ENCODE measurements at places on chromosomes 7 and 10.

- no peak for DNase-seq
Measured at GRCh38 chr10:121800146-121800545, 127.7 kb downstream of the ATE1 start.

- DNase-seq: no peak
Measured at GRCh38 chr10:15821046-15821683, 39.1 kb downstream of the MINDY3 start.

DNA sequence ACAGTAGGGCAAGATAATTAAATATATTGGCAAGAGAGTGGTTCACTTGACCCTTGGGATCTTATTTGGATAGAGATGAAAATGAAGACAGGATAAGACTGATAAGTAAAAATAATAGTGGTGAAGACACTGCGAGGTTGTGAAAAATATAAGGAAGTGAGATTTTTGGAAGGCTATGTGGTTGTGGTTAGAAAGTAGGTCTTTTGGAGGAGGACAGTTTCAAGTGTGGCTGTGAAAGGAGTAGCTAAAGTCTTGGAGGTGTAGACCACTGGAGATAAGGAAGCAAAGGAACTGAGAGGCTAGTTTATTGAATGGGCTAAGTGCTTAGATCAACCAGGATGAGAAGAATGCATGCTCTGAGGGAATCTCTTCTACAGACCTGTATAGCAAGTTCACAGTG, 11.2 kb downstream of the MIOS start:
- DNase-seq: no peak

DNA sequence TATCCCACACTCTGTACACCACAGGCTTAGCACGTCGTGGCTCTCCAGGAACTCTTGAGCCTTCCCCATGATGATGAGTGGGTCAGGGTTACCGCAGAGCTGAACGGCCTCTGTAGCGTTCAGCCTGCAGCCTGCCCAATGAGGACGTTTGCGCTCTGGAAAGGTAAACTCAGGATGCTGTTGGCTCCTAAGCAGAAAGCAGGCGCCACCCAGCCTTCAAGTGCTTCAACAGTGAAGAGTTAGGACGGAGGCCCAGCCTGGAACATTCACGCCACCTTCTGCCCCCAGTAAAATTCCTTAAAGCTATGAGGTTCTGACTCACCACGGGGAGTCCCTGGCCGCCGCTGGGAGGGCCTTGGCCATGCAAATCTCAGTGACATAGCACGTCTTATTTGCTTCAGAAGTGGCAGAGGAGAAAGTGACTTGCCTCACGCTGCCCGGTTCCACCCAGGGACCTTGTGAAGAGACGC, 161.5 kb upstream of the SH2B2 start:
- DNase-seq: no peak

DNA sequence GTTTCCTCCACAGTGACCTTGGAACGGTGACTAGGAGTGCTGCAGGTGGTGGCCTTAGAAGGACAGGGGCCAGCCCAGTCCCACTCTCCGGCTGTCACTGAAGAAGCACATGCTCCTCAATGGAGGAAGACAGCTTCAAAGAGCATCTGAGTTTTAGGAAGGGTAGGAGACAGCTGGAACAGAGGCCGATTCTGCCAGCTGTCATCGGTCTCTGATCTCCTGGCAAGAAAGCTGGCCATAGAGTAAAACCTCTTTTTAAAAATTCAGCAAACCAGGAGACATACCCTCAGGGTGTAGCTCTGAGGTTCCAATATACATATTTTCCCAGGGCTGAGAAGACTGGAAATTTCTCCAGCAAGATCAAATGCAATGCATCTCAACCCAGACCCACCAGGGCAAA, 55.9 kb downstream of the KCNMA1 start:
- DNase-seq: no peak

DNA sequence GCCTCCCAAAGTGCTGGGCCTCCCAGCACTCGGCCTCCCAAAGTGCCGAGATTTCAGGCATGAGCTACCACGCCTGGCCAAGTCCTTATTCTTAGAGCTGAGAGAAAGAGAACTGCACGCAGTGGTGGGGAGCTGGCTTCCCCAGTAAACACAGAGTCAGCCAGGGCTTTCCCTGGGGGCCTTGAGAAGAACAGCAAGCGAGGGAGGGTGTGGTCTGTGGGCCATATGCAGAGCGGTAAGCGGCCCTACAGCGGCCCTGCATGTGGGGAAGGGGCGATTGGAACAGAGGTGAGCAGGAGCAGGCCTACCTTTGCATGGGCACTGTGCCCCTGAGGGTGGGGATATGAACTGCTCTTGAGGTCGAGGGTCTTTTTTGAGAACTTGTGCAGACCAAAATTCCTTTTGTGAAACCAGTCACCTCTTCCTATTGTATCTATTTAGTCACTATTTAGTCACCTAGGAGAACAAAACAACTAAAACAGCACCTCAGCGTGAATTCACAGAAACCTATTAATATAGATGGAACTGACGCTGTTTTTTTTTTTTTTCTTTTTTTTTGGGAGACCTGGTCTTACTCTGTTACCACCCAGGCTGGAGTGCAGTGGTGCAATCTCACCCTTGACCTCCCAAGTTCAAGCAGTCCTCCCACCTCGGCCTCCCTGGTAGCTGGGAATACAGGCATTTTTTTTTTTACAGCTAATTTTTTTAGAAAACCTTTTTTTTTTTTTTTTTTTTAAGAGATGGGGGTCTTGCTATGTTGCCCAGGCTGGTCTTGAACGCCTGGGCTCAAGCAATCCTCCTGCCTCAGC, 36.9 kb upstream of the SH2D4B start:
- no peak for DNase-seq

- DNase-seq: no peak
Measured at GRCh38 chr7:142901426-142902259, 16.1 kb upstream of the TRPV6 start.

DNA sequence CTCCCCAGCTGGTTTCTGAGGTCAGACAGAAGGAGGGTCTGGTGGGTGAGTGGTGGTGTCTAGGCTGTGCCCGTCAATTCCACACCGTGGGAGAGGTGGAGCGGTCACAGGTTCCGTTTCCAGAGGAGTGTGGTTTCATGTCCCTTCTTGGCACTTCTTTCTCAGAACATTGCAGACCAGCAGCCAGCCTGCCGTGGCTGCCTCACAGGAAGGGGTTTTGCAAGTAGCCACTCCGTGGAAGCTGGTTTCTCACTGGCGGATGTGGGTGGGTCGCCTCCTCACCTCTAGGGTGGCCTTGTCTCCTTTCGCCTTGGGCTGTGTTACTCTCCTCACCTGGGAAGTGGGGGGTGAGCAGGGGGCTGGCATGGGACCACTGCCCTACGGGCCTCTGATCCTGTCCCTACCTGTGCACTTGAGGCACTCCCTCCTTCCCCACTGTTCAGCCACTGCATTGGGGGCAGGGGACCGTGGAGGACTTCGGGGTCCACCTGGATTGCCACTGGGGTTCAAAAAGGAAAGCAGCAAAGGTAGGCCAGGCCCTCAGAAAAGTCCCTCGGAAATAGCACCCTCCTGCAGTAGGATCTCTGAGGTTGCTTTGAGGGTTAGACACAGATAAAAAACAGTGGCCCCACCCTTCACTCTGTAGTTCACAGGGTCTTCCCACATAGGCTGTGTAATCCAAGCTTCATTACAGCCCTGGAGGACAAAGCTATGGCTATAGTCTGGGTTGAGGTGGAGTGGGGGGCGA, 33.9 kb downstream of the TSPAN14 start:
- no peak for DNase-seq

- DNase-seq: no peak
Measured at GRCh38 chr10:72779874-72780273, 87.9 kb downstream of the MCU start.

DNA sequence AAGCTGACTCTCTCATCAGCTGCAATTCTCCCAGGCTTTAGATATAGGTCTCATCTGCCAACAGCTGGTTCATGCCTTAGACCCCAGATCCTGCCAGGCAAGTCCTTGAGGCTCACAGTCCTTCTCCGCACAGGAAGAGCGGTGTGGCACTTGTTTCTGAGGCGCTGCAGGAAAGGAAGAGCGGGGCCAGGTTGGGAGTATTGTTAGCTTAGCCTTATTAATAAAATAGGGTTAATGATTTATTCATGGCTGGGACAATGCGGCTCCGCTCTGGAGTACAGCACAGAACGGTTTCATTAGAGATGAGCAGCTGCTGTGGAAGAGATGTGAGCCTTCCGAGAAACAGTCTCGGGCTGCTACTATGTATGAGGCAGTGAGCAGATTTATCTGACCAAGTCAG, 78.1 kb downstream of the FZD1 start:
- no peak for DNase-seq

GRCh38 chr7:23852135-23852534, 142.1 kb downstream of the STK31 start:
- no peak for DNase-seq

DNA sequence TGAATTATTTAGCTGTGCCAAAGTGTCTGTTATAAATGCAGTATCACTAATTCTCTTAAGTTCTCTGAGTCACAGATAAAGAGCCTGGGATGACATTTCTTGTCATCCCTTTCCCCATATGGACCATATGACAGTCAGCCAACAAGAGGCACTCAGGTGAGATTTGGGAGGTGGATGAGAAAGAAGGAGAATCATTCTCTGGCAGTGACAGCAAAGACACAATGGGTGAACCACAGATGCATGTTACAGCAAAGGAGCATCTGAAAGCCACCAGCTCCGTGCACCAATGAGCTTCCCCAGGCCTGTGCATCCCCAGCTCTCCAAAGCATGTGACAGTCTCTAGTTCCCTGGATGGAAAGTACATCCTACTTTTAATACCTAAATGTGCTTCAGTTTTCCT, 10.8 kb downstream of the GIMAP6 start:
- DNase-seq: no peak

- DNase-seq: no peak
Measured at GRCh38 chr10:86285136-86285790, 81.3 kb downstream of the GRID1 start.

GRCh38 chr7:21566094-21566493, 23.3 kb downstream of the DNAH11 start:
- no peak for DNase-seq

- no peak for DNase-seq
Measured at GRCh38 chr7:36939816-36940215, 215.5 kb upstream of the AOAH start.

- DNase-seq: no peak
Measured at GRCh38 chr10:46004963-46005362, 25.5 kb downstream of the NCOA4 start.

GRCh38 chr7:151818674-151819519, 58.0 kb downstream of the PRKAG2 start:
- DNase-seq: no peak

DNA sequence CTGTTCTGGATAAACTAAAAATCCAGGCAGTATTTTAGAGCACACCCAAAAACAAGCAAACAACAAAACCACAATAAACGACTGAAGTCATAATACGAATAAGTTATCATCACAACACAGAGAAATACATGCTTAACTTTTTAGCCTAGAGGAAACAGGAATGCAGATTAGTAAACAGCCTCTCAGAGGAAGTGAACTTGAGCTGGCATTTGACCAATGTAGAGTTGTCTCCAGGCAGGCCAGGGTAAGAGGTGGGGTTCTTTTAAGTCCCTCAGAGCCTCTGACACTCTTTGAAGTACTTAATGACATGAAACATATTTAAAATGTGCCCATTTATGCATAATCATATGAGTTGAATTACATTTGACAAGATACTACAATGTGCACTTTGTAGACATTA, 43.3 kb upstream of the PLXDC2 start:
- DNase-seq: no peak

DNA sequence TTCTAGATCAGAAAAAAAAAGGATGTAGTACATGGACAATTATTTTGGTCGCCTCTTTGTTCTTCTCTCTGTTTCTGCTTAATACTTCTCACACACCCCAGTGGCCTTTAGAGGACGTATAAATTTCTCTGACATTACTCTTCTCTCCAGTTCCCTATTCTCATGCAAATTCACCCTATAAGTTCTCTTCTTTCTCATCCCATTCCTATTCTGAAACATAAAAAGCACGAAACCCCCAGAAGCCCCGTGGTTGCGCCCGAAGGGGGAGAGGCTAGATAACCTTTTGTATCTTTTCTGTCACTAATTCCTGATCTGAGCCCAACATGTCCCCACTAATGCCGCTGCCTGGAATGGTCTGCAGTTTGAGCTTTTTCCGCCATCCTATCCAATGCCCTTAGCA, 136.9 kb downstream of the SKIDA1 start:
- no peak for DNase-seq
